ENCODE measurements at places on chromosomes 5 and 9. TPM values are rescaled to one million over a fixed set of nuclear protein-coding genes. Genes with fewer than 3 reads are reported as not detected.

Gene CARTPT
- total RNA-seq: not detected

Gene CCL28
- 0.08 TPM for total RNA-seq

Gene PCDHB12
- 0.80 TPM for total RNA-seq

Gene CEMIP2
- total RNA-seq: 96.6 TPM

Gene MYO10
- 99.1 TPM for total RNA-seq

Gene REXO4
- 24.3 TPM for total RNA-seq

Gene CENPP
- 4.2 TPM for total RNA-seq

Gene CDX1
- not detected for total RNA-seq

Gene PCDHB15
- 0.44 TPM for total RNA-seq

Gene PCDHB13
- total RNA-seq: 3.9 TPM

Gene ERCC6L2
- total RNA-seq: 24.8 TPM

Gene ADAMTS19
- total RNA-seq: not detected

Gene CYLC2
- not detected for total RNA-seq

Gene KIF4B
- 0.13 TPM for total RNA-seq

Gene SLC1A1
- 1.4 TPM for total RNA-seq

Gene CEP72
- 2.9 TPM for total RNA-seq

Gene DDX4
- not detected for total RNA-seq

Gene HTR4
- total RNA-seq: not detected

Gene BTNL8
- total RNA-seq: not detected

Gene THG1L
- 16.1 TPM for total RNA-seq

Gene ANKRD31
- total RNA-seq: 0.03 TPM

Gene QRFP
- total RNA-seq: not detected

Gene WNK2
- not detected for total RNA-seq

Gene LCN9
- not detected for total RNA-seq

Gene GRM6
- total RNA-seq: not detected

Gene ARAP3
- total RNA-seq: 14.7 TPM

Gene PCDHAC2
- total RNA-seq: not detected

Gene LRRC19
- not detected for total RNA-seq

Gene ZDHHC11
- 1.2 TPM for total RNA-seq

Gene FSTL4
- not detected for total RNA-seq

Gene CD180
- not detected for total RNA-seq

Gene RALGPS1
- 0.99 TPM for total RNA-seq

Gene ACOT12
- total RNA-seq: not detected

Gene PCDHA9
- total RNA-seq: not detected

Data from HFFc6 (cell line).